Activated T-cell treated with anti-CD3 and anti-CD28 coated beads, Interleukin-2, amount 50 U/mL, for 72 hours (primary cell): ENCODE measurements at places on chromosomes 11 and 22.

- no peak for DNase-seq
Observed at GRCh38 chr22:45418056-45418769, 4.7 kb downstream of the RIBC2 start.

- no peak for DNase-seq
Observed at GRCh38 chr11:11070976-11071375, 213.1 kb upstream of the ZBED5 start.

- no peak for DNase-seq
Observed at GRCh38 chr22:24727218-24727851, 47.2 kb downstream of the PIWIL3 start.

DNA sequence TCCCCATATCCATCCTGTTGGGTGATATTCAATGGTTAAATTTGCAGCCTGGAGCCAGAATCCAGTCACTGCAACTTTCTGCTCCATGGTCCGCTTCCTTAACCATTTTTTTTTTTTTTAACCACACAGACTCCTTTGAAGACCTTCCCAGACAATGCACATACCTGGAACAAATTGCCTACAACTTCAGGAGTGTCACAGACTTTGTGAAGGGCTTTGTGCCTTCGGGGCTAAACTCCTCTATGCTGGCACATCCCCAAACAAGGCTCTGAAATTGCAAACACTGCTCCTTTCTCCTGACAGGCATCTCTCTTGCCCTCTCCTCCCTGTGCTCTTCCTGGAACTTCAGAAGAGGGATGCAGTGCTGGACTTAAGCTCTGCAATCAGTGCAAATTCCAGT, 40.6 kb downstream of the TENM4 start:
- no peak for DNase-seq

DNA sequence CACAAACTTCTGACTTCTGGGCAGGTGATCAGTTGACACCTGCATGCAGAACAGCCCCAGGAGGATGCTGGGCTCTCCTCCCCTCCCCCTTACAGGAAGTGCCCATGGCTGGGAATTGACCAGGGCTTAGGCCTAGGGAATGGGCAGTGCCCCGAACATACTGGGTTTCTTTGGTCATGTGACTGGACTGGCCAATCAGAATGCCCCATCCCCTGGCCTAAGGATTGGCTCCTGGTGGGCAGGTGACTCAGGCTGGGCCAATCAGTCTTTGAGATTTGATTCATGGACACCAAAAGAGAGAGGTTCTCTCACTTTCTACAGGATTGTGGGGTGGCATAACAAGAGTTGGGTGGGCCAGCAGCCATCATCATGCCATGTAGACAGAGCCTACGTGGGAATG, 37.1 kb downstream of the MCM5 start:
- DNase-seq, result no peak

- DNase-seq, result no peak
Observed at GRCh38 chr11:33263549-33263948, 6.4 kb downstream of the HIPK3 start.

DNA sequence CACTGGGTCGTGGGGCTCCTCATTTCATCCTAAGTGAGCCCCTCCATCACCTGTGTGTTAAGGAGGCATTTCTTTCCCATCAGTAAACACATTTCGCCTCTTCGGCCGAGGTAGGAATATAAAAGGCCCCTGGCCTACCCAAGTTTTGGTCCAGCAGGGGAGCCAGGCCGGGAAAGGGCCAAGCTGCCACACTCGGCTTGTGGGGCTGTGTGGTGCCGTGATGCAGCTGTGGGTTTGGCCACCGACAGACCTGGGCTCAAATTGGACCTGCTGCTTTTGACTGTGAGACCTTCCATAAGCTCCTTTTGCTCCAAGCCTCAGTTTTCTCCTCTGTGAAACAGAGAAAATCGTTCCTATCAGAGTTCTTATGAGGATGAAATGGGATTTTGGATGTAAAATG, 771 bp downstream of the NDUFV1 start:
- DNase-seq, result no peak

DNA sequence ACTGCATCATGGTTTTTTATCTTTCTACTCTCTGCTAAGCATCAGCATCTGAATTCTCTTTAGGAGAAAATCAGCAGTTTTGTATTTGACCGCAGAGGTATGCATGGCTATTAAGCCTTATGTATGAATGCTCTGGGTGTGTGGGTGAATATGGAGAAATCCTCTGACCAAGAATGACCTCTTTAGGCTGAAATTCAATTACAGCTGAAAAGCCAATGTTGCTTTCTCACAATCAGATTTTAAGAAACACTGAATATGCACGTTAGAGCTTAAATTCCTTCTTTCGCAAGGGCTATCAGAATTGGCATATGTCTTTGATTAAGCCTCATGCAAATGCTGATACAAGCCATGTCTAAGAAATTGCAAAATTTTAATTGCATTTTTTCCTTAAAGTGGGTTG, 43.2 kb downstream of the ARHGAP42 start:
- DNase-seq, result no peak

DNA sequence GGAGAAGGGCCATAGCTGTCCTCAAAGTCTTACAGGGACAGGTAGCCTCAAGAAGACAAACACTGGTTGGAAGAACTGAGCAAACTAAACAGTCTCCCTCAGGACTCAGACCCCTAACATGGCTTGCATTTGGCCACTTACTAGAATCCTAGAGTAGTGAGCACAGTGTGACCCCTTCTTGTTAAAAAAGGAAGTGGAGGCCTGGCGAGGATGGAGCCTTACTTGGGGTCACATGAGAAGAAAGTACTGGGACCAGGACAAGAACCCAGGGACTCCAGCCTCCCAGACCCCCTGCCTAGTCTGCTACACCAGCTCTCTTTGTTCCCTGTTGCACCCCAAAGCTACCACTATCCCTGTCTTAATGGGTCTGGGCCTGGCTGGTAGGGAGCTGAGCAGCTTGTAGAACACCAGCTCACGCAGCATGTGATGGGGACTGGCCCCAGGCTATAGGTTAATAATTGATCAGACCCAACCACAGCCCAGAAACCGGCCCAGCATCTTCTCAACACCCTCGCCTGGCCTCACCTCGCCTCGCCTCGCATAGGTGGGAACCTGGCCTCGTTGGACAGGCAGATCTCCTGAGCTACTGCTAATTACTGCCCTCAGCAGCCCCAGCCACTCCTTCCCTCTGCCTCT, 17.6 kb downstream of the DGAT2 start:
- DNase-seq, result no peak

DNA sequence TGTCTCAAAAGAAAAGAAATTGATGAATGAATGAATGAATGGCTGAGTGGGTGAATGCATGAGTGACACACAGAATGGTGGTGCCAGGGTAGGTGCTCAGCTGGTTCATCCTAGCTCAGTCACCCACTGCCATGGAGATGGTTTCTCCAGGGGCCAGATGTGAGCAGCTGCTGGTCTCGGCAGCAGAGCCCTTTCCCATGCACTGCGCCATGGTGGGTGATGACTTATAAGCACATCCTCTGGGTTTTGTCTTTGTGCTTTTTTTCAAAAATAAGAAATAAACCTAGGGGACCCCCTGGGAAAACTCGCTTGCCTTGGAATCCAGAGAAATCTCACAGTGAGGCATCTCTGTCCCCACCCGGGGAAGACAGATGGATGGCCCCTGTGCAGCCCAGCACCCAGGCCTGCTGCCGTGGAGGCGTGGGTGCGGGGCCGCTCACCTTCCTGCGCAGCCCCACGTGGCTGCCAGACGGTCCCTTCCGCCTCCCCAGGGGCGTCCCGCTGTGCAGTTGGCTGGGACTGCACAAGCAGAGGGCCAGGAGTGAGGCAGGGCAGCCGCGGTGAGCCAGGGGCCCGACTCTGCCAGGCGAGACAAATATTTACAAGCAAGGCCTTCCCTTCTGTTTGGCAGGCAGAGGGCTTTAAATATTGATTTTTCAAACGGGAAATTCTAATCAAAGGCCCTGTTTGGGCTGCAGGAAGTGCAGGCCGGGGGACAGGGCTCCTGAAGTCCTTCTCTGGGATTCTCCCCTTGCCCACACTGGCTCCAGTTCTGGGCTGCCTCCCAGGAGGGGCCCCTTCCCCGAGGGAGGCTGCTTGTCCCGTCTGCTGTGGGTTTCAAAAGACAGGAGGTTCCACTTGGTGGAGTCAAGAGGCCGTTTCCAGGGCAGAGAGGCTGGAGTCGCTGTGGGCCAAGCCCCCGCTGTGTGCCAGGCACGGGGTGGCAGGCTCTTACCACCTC, 24.3 kb downstream of the MPPED1 start:
- no peak for DNase-seq

GRCh38 chr22:48885919-48886305, 941.8 kb downstream of the BRD1 start:
- DNase-seq, result no peak

DNA sequence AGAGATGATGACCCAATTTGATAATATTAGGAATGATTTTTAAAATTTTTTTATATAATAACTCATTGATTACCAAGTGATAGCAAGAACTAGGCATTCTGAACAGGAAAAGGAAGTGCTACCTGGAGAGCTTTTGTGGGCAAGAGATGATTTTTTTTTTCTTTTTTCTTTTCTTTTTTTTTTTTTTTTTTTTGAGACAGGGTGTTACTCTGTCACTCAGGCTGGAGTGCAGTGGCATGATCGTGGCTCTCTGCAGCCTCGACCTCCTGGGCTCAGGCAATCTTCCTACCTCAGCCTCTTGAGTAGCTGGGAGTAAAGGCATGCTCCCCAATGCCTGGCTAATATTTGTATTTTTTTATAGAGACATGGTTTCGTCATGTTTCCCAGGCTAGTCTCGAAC, 40.4 kb downstream of the TNRC6B start:
- DNase-seq, result no peak

DNA sequence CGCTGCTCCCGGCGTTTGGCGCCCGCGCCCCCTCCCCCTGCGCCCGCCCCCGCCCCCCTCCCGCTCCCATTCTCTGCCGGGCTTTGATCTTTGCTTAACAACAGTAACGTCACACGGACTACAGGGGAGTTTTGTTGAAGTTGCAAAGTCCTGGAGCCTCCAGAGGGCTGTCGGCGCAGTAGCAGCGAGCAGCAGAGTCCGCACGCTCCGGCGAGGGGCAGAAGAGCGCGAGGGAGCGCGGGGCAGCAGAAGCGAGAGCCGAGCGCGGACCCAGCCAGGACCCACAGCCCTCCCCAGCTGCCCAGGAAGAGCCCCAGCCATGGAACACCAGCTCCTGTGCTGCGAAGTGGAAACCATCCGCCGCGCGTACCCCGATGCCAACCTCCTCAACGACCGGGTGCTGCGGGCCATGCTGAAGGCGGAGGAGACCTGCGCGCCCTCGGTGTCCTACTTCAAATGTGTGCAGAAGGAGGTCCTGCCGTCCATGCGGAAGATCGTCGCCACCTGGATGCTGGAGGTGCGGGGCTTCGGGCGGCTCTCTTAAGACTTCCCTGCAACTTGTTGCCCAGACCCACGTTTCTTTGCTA, at the start of gene CCND1:
Gene CCND1 (plus strand): TSS at position 162 of the 587 bp plus-strand sequence. CDS start 158 bp downstream, at position 320.
- peak; percentile 45 for DNase-seq

DNA sequence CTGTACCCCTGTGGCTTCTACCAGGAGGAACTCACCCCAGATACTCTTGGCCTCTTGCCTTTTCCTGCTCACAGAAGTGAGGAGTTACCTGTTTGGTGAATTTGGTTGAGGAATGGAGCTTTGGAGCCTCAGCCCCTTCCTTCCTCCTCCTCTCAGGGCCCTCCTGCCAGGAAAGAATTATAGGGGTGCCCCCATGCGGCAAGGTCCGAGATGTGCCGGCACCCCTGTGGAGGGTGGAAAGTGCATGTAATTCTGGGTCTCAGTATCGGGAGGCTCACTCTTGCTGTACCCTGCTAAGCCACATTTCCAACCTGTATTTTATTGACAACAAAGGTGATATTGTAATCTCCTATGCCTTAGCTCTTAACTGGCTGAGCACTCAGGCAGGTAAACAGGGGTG, 13.7 kb upstream of the IGSF22 start:
- no peak for DNase-seq

DNA sequence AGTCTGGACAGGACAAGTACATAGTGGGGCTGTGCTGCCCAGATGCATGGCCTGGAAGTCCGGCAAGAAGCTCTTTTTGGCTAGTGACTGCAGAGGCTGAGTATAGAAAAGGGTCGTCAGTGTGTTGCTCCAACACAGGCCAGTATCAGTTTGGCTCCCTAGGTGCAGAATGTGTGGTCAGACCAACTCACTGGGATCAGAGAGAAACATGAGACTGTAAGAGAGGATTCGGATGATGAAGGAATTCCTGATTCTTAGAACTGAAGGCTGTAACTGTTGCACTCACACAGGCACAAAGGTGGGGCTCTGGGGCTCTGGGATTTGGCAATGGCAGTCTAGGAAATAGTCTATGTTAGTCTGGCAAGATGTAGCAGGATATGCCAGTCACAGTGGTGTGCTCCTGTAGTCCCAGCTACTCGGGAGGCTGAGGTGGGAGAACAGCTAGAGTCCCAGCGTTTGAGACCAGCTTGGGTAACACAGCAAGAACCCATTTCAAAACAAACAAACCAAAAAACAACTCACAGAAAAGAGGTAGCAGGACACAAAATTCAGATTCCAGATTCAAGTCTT, 11.1 kb upstream of the UPB1 start:
- DNase-seq, result no peak

DNA sequence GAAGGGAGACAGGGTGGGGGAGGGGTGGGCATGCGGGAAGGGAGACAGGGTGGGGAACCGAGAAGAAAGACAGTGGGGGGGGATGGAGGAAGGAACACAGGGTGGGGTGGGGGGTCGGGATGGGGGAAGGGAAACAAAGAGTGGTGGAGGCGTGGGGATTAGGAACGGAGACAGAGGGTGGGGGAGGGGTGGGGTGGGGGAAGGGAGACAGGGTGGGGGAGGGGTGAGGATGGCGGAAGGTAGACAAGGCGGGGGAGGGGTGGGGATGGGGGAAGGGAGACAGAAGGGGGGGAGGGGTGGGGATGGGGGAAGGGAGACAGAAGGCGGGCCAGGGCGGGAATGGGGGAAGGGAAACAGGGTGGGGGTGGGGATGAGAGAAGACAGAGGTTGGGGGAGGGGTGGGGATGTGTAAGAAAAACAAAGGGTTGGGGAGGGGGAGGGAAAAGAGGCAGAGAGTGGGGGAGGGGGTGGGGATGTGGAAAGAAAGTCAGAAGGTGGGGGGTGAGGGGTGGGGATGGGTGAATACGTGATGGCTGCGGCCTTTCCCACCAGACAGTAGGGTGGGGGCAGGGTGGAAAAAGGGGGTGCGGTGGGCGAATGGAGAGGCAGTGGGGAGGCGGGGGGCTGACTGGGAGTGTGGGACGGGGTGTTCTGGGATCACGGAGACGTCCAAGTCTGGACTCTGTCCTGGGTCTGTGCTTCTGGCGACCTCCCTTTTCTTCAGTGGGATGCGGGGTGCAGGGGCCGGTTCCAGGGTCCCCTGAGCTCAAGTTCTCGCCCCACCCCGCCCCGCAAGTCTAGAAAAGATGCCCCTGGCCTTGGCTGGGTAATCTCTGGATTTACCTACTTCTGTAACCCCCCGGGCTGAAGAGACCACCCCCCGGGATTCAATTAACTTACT, 744 bp downstream of the PRAME start:
- DNase-seq, result no peak

- no peak for DNase-seq
Observed at GRCh38 chr11:13140873-13141655, 131.9 kb downstream of the RASSF10 start.
